ENCODE measurements at places on chromosomes 4 and X.

GRCh38 chr4:173014113-173014558 lies 154.5 kb upstream of the GALNT7 start:
- no peak for DNase-seq

DNA sequence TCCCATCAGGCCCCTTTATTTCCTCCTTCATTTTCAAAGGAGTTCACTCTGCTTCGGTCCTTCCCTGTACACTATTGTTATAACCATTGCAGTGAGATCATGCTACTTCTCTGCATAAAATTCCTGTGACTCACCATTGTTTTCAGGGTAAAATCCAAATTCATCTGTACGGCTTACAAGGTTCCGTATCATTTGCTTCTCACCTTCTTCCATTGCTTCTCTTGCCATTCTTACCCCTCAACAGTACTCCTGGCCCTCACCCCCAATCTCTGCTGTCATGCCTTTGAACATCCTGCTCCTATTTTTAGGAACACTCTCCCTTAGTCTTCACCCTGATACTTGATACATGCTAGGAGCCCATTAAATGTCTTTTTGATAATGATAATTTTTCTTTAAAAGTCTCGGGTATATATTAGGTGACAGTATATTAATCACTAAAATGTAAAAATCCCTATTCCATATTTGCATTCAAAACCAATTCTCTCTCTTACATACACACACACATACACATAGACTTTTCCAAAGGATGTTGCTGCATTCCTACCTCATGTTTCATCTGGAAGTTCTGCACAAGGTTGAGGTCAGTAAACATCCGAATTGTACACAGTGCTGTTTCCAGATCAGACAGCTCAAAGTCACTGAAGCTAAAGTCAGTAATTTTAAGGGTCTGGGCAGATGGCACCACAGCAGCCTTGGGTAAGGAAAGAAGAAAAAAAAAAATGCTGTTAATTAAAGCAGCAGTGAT lies 103.4 kb downstream of the PDE5A start:
- no peak for DNase-seq

GRCh38 chr4:105710678-105711077 lies 2.1 kb downstream of the GSTCD start:
- no peak for DNase-seq

GRCh38 chrX:116204932-116205331 lies 34.4 kb downstream of the AGTR2 start:
- DNase-seq: no peak

DNA sequence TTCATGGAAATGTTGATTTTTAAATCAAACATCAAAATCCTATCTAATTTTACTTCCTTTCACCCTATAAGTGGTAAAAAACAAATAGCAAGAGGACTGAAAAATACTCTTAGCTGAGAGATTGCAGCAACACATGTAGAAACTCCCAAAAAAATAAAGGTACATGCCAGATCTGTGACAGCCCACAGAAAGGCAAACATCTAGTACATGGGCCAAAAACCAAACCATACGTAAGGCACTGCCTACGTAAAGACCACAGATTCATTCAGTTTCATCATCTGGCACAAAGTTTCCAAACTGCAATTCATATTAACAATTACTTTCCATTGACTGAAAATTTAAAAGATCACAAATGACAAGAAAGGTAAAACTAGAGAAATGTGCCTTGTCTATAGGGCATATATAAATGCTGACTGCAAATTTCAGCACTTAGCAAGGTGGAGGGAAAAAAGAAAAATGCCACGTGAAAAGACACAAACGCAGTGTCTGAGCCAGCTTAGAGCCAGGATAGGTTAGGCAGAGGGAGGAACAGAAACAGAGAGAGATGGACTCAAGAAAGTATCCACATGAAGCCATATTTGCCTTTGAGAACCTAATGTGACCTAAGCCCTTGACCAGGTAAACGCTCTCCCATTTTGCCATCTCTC lies 88.1 kb downstream of the TSPAN5 start:
- DNase-seq: no peak

DNA sequence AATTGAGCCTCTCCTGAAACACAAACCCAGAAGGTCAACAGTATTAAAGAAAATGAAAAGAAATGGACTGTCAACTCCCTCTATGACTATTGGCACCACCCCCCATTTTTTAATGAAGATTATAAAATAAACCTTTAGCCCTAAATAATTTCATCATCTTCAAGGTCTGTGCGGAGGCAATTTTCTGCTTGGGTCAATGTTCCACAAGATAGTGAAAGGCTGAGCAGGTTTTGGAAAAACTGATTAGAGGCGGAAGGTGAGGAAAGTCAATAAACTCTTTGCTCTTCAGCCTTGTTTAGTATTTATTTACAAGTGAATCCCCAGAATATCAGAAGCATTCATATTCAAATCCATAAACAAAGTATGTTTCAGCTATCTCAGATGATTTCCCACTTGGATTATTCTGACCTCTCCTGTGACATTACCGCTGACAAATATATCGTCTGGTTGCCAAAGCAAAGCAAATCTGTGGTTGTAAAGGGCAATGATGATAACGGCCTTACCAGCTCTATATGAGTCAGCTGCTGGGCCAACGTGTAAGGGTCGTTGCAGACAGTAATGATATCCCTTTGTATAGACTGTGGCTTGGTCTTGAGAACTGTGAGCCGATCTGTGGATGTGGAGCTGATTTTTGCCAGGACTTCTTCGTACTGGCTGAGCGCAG lies 24.0 kb downstream of the RASGEF1B start:
- DNase-seq: no peak

DNA sequence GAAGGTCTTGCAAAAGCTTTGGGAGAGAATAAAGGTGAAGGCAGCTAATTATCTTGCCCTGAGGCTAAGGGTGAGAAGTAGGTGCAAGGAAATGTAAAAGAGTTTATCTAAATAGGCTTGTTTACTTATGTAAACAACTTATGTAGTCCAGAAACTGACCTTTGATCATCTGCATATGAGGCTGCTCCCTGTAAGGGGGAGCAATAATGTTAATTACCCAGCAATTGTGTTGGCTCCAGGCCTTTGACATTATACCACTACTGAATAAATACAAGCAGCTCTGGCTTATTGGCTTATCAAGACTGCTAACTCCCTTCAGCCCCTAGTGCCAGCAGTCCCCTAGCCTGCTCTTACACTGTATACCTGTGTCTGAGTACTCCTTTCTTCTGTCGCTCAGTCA lies 303.7 kb upstream of the GNPDA2 start:
- DNase-seq: no peak

GRCh38 chr4:175277816-175278215 lies 359.7 kb downstream of the ADAM29 start:
- no peak for DNase-seq

DNA sequence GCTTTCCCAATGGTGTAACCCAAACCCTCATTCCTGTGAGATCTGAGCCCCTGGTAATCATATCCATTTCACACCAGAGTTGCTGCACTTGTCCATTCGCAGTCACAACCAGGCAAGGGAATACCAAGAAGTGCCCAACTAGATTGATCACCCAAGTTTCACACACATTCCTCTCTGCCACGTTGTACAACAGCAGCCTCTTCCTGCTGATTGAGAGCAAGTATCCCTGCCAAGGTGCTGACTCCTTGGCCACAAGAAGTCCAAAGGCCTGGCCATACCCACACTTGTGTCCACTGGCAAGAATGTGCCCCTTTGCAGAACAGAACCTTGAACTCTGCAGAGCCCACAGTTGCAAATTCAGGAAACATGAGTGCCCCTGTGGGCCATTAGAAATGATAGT lies 6.5 kb upstream of the ACOT9 start:
- DNase-seq: no peak

DNA sequence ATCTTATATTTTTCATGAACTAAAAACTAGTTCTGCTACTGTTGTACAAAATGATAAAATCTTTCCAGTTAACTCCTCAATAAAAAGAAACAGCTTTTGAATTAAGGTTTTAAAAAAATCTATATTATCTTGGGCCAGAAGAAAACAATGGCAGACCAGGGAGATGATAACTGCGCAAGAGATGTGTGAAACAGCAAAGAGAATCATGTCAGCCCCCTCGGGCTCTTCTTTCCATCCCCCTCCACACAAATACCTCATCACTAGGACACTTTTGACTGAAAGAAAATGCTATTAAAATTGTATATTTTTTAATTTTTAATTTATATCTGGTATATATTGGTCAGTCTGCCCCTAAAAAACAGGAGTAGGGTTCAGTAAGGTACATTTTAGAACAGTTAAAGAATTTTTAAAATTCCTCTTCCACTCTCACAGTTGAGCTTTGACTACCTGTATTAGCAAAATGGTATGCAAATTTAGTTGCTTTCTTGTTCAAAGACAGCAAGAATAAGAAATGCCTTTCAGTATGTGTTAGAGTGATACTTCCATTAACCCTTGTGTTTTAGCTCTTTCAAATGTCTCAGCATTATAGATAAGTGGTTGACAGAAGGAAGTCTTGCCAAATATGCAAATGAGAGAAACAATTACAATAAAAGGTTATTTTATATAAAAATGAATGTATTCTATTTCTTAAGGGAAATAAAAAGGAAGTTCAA lies 36.4 kb upstream of the LCORL start:
- DNase-seq: no peak

GRCh38 chr4:46994007-46994405 lies 625 bp upstream of the GABRA4 start:
- DNase-seq: no peak

GRCh38 chrX:100731441-100732281 lies at the start of gene SYTL4:
Gene SYTL4, minus strand, starts transcription at chrX:100732121. Its CDS starts 30,084 bp downstream, at chrX:100702037.
- DNase-seq: no peak

- no peak for DNase-seq
These were observed 16.2 kb upstream of the ZFX start for GRCh38 chrX:24133312-24133711.

GRCh38 chr4:6563935-6564645 lies 10.9 kb upstream of the MAN2B2 start:
- DNase-seq: no peak

- no peak for DNase-seq
These were observed 127.4 kb upstream of the RPL34 start for GRCh38 chr4:108492816-108493595.

DNA sequence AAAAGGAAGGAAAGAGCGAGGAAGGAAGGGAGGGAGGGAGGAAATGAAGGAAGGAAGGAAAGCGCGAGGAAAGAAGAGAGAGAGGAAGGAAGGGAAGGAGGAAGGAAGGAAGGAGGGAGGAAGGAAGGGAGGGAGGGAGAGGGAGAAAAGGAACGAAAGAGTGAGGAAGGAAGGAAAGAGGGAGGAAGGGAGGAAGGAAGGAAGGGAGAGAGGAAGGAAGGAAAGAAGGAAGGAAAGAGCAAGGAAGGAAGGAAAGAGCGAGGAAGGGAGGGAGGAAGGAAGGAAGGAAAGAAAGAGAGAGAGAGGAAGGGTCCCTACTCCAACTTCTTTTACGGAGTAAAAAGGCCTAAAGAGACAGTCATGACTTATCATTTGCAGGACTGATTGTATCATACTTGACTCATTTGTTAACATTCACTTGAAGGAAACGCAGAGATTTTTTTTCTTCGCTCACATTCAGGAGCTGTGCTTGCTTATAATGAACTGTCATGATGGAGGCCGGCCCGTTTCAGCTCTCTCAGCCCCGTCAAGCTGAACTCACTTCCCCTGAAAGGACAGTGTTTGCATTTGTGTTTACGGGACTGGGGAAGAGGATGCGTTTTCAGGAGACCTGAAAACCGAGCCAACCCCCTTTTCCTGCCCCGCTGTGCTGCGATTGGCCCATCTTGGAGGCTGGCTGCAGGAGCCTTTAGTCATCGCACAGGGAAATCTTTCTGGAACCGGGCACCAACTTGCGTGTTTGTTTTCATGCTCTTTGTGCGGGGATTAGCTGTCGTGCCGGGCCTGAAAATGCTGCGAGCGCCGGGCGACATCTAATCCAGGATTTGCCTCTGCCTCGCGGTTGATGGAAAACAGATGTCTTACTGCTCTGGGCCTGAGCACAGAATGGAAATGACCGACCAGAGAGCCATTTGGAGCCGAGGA lies 17.8 kb downstream of the TRIM2 start:
- DNase-seq: no peak

DNA sequence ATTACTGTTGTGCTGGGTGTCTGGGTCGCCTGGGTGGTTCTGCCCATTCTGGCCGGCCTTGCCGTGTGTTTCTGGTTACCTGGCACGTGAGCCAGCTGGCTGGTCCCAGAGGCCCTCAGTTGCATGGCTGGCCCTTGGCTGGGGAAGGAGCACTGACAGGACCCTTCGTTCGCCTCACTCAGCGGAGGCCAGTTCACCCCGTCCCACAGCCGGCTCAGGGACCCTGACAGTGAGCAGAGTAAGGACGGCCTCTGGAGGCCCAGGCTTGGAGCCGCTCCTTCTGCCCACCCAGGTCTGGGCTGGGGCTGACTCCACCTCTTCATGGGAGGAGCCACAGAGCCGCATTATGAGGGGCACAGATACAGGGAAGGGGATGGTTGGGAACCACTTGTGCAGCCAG lies 20.3 kb upstream of the HGFAC start:
- no peak for DNase-seq

DNA sequence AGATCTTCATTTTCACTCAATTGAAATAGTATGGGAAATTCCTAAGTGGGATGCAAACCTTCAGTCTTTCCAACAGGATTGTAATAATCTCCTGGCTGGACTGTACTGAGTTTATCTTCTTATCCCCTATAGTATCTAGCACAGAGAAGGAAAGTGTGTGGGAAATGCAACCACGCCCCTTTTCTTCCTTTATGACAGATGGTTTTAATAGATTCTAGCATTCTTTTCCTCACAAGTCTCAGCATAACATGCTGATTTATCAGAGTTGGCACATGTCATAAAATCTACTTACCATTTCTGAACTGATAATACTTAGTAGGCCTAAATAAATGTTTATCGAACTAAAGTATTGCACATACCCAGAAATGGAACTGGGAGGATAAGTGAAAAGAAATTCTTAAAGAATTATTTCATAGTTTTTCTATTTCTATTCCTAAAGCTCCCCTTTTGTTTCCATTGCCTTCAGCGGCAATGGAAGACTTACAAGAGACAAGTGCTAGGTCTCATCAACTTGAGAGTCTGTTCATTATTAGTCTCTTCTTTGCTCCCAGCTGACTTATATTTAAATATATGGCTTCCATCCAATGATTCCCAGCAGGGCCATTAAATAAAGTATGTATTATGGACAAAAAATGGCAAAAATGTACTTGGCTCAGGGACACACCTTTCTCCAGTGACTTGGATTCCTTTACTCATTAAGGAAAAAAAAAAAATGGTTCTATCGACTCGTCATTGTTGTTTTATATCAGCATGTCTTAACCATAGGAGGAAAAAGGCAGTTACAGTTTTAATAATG lies 484.5 kb downstream of the IL1RAPL1 start:
- DNase-seq: no peak

DNA sequence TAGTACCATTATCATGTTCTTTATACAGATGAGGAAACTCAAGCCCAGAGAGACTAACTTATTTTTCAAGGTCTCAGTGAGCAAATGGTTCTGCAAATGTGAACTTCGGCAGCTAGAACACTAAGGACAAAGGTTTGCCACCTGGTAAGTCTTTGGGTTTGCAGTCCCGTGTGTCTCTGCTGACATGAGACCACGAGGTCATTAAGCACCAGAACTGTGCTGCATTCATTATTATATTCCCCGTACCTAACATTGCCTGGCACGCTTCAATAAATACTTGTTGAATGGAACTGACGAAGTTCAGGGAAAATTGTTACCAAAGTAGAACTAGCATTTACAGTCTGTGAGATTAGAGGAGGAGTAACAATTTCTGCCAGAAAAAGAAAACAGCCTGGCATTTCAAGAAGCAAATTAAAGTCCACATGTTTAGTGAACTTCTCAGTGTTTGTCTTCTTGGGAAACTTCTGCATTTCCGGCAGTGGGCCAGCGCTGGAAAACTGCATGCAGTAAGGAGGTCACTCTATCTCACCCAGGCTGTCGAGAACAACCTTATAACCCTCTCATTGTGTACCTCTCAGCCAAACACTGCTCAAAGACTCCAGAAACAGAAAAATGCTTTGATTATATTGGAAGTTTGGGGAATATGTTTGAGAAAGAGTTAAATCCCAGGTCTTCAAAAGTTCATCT lies 67.4 kb upstream of the CPEB2 start:
- DNase-seq: no peak
